ENCODE measurements at places on chromosomes 4 and X.

- no peak for DNase-seq
Observed at GRCh38 chr4:188032583-188032982, 37.0 kb downstream of the ZFP42 start.

DNA sequence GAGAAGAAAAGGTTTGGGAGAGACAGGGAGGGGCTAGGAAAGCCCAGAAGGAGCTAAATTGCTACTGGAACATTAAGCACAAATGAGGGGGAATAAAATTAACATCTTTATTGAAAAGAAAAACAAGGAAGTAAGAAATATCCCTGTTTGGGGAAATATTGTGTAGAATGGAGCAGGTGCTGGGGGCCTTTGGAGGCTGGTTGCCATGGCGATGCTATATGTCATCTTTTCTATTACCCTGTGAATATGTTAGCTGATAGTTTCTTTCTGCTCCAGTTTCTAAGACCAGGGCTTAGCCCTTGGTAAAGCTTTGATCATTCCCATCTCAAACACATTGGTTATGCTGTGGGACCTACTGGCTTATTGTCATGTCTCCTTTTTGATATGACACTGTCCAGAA, 28.7 kb downstream of the TMEM31 start:
- no peak for DNase-seq

DNA sequence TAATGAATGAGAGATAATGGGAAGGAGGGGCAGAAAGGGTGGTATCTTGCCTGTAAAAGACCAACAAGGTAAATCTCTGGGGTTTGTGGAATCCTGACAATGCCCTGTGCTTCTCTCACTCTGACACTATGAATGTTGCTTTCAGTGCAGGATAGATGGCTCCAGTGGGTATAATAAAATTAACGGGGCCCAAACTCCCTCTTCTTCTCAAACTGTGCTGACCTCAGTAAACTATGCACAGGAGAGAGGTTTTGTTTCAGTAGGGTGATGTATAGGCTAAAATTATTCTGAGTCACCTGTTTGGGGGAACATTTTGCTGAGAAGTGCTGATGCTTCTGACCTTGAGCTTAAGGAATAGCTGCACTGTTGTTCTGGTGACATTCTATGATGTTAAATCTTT, 82.6 kb downstream of the TSPAN7 start:
- DNase-seq: no peak

- no peak for DNase-seq
Observed at GRCh38 chr4:121758925-121759568, 5.9 kb downstream of the SMIM43 start.

GRCh38 chrX:125544031-125544660, 224.5 kb downstream of the TEX13C start:
- no peak for DNase-seq

DNA sequence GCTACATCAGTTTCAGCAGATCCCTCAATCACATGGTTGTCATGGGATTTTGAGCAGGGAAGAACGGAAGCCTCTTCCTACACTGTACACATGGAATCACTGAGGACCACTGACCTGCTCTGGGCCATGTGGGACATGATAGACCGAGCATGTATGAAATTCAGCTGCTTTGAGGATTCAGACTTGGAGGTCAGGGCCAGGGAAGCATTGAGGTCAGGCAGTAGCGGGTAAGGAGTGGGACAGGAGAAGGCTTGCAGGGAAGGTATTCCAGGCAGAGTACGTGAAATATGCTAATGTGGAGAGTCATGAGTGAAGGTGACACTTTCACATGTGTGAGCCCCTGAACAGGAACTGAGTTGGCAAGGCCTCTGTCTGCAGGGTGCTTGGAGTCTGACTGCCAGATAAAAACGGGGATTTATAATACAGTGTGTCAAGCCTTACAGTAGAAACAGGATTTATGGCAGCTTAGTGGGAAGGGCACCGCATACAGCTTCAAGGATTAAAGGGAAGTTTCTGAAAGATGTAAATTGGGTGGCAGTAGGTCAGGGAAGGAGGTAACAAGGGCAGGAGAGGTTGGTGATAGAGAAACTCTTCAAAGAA, 111.7 kb downstream of the STK32B start:
- no peak for DNase-seq

- DNase-seq: no peak
Observed at GRCh38 chrX:19370061-19370460, 26.3 kb downstream of the PDHA1 start.

DNA sequence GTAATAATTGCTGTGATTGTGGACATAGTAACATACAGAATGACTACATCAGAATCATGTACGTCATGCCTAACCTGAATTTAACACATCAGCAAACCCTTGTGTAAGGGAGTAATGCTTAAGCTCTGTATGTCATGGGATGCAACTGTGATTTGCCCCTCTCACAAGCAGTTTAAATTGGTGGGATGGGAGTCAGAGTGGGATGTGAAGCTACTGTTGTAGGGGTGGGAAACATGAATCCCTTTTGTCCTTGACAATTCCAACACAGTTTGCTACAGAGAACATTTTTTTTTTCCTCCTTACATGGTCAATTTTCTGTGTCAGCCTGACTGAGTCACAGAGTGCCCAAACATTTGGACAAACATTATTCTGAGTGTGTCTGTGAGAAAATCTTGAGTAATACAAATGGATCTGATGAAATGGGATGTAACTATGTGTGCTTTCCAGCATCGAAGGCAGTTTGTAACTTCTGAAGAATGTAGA, 392.8 kb downstream of the GPM6A start:
- no peak for DNase-seq

GRCh38 chrX:30593440-30594200, 16.1 kb upstream of the TASL start:
- DNase-seq: no peak

GRCh38 chr4:177266506-177266905, 43.2 kb upstream of the NEIL3 start:
- DNase-seq: no peak

- DNase-seq: no peak
Observed at GRCh38 chr4:118337954-118338353, 14.8 kb downstream of the PRSS12 start.

Data from putamen (tissue), 1 donor.